ENCODE measurements at places on chromosomes 3 and 15. TPM values are rescaled to one million over a fixed set of nuclear protein-coding genes. Genes with fewer than 3 reads are reported as not detected.

GRCh38 chr15:39736412-39737195, 46.0 kb downstream of the FSIP1 start:
- no peak for DNase-seq

GRCh38 chr15:51754267-51754666, 2.9 kb downstream of the TMOD2 start:
- DNase-seq, result no peak

DNA sequence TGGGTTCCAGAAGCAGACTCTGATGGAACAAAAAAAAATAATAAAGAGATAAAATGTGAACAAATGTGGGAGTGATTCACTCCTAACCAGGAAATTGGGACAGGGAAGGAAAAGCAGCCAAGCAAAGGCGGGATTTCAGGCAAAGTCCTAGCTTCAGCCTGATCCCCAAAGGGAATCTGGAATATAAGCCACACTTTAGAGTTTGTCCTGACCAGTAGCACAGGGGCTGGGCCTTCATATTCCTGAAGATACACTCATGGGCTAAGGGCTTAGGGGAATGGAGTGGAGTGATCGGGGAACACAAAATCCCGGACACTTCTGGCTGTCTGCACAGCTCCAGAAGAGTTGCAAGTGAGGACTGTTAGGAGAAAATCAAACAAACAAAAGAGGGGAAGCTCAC, 135.0 kb upstream of the COL8A1 start:
- no peak for DNase-seq

- DNase-seq, result no peak
Observed at GRCh38 chr15:36888011-36888992, 212.0 kb downstream of the MEIS2 start.

DNA sequence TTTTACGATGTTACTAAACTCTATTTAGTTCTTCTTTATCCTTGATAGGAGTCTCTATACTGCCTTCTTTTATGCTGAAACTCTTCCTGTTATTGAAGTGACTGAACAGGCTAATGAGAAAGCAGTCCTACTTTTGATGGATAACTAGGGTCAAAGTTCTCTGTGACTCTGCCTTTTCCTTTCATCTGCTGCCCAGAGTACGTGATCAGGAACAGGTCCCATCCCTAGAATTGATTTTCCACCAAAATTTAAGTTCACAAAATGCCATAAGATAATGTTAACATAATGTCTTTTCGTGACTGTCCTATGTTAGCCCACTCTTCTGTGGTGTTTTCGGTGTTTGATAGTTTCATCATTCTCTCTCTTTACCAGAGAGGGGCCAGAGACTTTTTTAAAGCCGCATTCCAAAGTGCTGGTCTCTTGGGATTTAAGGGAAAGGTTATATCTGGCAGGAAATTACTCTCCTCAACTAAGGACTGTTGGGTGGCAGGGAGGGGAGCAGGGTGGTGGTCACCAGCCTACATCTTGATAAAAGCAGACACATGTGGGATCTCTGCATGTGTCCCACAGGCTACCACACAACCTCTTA, 50.3 kb upstream of the PLXND1 start:
- DNase-seq, result no peak

DNA sequence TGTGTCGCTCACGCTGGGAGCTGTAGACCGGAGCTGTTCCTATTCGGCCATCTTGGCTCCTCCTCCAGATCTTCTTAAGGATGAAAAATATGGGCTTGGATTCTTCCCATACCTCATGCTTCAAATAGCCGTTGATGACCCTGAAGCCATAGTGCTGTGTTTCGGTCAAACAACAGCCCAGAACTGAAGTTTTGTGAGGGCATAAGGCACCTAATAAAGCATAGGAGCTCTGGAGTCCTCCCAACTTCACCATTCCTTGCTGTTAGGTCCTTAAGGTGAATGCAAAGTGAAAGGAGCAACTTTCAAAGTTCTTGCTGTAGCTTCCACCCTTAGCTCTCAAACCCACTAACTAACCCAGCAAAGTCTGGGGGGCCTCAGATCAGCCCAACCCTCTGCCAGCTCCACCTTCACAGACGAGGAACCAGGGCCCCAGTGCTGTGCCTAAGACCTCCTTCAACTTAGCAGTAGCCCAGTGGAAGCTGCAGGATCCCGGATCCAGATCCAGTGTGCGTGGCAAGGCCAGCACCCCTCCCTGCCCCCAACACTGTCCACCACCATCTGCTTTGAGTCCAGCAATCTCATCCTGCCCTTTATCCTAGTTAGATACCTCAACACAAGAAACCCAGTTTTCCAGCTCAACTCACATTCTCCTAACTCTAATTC, at the start of gene GRK7:
TSS of gene GRK7 (plus strand) at position 321 of the 663 bp plus-strand sequence. CDS start 14,877 bp downstream, outside the sequence.
- DNase-seq, result no peak

- DNase-seq, result no peak
Observed at GRCh38 chr3:9250236-9250635, 790 bp upstream of the SRGAP3 start.

GRCh38 chr3:42544492-42545283, 37.1 kb downstream of the SEC22C start:
- DNase-seq, result peak; percentile 73

DNA sequence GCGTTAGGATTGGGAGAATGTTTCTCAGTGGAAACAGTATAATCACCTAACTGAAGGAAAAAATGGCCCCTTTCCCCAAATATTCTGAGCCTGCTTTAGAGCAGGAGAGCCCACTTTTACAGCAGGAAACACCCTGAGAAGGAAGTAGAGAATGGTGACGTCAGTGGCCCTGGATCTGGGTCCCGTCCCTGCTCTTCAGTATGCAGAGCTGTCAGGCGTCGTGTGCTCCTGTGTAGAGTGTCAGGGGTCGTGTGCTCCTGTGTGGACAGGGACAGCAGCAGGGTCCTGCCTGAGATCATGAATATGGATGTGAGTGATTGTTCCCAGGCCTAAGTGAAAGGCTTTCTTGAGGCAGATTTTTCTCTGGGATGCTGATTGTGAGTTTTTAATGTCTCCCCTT, 45.2 kb downstream of the CGNL1 start:
- peak; percentile 55 for DNase-seq

- no peak for DNase-seq
Observed at GRCh38 chr3:177469216-177469615, 271.9 kb upstream of the TBL1XR1 start.

- DNase-seq, result no peak
Observed at GRCh38 chr3:16885593-16886302, 993 bp downstream of the PLCL2 start.

- DNase-seq, result no peak
Observed at GRCh38 chr3:189292667-189293484, 121.1 kb downstream of the TPRG1 start.

GRCh38 chr3:172103724-172104123, 64.3 kb downstream of the FNDC3B start:
- DNase-seq, result no peak

DNA sequence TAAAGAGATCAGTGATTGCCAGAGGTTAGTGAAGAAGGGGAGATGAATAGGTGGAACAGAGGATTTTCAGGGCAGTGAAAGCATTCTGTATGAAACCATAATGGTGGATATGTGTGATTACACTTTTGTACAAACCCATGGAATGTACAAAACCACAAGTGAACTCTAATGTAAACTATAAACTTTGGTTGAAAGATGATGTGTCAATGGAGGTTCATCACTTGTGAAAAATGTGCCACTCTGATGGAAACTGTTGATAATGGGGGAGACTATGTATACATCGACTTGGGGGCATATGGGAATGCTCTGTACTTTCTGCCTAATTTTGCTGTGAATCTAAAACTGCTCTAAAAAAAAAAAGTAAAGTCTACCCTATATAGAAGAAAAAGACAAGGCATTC, 68.7 kb upstream of the ARHGEF3 start:
- no peak for DNase-seq

DNA sequence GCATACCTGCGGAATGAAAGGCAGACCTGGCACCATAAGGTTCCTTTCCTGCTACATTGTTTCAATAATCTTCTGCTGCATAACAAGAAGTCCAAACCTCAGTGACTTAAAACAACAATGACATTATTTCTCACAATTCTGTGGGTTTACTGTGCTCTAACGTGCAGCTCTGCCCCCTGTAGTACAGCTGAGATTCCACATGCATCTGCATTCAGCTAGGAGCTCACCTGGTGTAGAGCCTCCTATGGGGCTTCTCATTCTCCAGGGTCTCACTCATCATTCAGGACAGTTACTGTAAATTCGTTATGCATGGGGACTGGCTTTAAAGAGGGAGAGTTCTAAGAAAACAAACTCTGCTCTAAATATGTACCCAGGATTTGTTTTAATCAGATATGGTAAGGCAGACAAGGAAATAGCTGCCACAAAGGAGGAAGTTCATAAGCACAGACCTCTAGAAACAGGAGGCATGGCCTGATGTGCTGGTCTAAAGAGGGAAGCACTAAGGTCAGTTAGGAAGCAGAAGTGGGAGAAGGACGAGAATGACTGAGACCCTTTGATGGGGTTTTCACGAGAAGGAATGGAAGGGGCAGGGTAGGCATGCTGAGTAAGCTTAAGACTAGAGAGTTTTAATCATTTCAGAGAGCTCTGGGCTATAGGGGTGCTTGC, 347.0 kb downstream of the NEK10 start:
- DNase-seq, result no peak

GRCh38 chr3:107690522-107691138, 167.9 kb downstream of the BBX start:
- peak; percentile 52 for DNase-seq

DNA sequence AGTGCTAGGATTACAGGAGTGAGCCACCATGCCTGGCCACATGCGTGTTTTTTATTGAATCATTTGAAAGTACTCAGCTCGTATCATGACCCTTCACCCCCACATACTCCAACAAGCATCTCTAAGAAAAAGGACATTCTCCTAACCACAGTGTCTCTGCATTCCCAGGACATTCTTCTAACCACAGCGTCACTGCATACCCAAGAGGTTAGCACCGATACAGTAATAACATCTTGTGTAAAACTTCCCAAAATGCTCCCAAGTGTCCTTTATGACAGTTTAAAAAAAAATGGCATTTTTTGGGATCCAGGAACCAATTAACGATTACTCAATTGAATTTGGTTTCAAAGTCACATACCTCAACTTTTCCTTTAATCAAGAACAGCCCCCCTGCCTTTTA, 39.6 kb downstream of the FLNB start:
- DNase-seq, result no peak

- no peak for DNase-seq
Observed at GRCh38 chr15:64703632-64703959, 71.8 kb downstream of the RBPMS2 start.

- DNase-seq, result peak; percentile 70
Observed at GRCh38 chr3:187015903-187016638, 85.7 kb downstream of the ST6GAL1 start.

DNA sequence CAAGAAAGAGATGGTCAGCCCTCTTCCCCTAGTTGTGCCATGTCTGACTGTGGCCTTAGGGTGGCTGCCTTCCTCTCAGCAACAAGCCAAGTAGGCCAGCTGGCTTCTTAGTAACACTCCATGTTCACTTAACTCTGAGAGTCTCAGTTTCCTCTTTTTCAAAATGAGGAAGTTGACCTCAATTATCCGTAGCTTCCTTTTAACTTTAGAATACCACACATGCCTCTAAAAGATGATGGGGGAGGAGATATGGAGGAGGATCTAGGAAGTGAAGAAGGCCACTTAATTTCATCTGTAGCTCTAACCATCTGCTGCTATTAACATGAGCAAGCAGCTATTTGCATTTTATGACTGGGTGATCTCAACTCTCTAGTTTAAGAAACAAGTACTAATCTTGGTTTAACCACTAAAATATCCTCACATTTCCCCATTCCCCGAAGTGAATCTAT, 32.9 kb downstream of the CD200R1L start:
- peak; percentile 5 for DNase-seq

- DNase-seq, result no peak
Observed at GRCh38 chr15:68411735-68412134, 20.2 kb downstream of the ITGA11 start.

DNA sequence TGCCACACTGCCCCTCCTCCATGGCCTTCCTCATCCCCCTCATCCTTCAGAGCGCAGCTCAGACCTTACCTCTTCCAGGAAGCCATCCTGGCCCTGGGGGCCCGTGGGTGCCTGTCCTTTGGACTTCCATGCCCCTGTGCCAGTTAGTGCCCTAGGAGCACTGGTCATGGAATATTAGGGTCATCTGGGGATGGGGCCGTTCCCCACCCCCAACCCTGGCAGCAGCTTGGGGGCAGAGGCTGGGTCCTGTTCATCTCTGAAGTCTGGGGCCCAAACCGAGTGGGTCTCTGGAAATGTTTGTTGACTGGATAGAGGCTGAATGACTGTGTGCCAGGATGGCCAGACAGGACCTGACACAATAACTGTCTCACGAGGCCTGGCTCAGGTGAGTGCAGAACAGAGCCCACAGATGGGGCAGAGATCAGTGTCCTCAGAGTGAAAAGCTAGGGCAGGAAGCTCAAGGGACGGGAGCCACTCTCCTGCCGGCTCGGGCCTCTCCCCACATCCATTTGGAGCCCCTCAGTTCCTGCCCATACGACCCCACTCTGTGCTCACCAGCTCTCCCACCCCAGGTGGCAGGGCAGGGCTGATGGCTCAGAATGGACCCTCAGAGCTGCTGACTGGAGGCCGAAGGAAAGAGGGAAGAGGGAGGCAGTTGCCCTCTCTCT, 62.5 kb downstream of the TLE3 start:
- DNase-seq, result no peak

DNA sequence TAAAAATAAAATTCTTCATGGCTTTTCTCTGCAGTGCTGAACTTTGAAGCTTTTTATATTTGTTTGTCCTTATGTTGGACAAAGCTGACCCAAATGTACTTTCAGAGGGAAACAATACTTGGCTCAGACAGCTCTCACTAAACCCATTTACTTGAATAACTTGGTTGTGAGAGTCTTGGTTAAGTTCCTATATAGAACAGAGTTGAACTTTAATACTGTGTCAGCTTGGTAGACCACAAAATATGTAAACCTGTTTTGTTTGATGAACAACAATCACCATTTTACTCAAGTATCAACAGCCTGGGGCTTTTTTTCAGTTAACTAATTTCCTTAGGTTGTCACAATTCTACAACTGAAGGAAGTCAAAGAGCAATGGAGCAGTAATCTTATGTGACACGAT, 211.9 kb downstream of the CADM2 start:
- DNase-seq, result no peak

- no peak for DNase-seq
Observed at GRCh38 chr3:85433319-85433718, 474.5 kb downstream of the CADM2 start.

DNA sequence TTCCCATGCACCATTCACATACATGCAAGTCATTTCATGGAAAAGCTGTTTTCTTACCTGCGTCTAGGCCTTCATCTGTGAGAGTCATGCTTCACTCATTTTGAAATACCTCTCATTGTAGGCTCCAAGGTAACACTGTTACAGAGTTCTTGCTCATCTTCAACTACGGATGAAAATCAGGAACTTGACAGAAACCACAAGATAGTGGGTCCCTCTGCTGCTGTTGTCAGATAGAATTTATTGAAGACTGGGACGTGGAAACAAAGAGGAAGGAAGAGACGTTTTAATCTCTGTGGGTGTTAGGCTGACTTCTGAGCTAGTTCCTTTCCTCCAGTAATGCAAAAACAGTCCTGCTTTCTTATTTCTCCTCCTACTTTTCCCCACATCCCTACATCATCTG, at the start of gene P2RY14:
TSS of gene P2RY14 (minus strand) at position 313 of the 400 bp plus-strand sequence. CDS start 64,226 bp downstream, outside the sequence.
- DNase-seq, result no peak

The MED12L gene
- 0.39 TPM for total RNA-seq

The KBTBD12 gene
- total RNA-seq, result 6.6 TPM

The RFC4 gene
- total RNA-seq, result 5.6 TPM

The CCR8 gene
- total RNA-seq, result not detected

The GOLGA6D gene
- not detected for total RNA-seq

The STAB1 gene
- 187 TPM for total RNA-seq

The TGM4 gene
- not detected for total RNA-seq

The CXCR6 gene
- total RNA-seq, result 3.6 TPM

The PRICKLE2 gene
- 4.3 TPM for total RNA-seq

The CRABP1 gene
- 6.2 TPM for total RNA-seq

The CYP11A1 gene
- total RNA-seq, result 0.52 TPM

The CCDC39 gene
- total RNA-seq, result not detected

The ROBO2 gene
- total RNA-seq, result 1.4 TPM

The SLC6A6 gene
- total RNA-seq, result 11.2 TPM

The RAB6B gene
- total RNA-seq, result 4.1 TPM
